NCI-H1105 treated with DMSO at 0.1 percent for 48 hours (cell line): ENCODE measurements at places on chromosomes 5 and 9.
A peak's percentile ranks its signal among the peaks of the same experiment; 100 is the strongest.

- no peak for DNase-seq
These were observed 562.9 kb upstream of the FTMT start for GRCh38 chr5:121288781-121289180.

GRCh38 chr9:33349743-33350142 is 52.6 kb downstream of the AQP7 start:
- DNase-seq = no peak

- DNase-seq = no peak
These were observed 12.1 kb upstream of the LAMC3 start for GRCh38 chr9:130996676-130997394.

DNA sequence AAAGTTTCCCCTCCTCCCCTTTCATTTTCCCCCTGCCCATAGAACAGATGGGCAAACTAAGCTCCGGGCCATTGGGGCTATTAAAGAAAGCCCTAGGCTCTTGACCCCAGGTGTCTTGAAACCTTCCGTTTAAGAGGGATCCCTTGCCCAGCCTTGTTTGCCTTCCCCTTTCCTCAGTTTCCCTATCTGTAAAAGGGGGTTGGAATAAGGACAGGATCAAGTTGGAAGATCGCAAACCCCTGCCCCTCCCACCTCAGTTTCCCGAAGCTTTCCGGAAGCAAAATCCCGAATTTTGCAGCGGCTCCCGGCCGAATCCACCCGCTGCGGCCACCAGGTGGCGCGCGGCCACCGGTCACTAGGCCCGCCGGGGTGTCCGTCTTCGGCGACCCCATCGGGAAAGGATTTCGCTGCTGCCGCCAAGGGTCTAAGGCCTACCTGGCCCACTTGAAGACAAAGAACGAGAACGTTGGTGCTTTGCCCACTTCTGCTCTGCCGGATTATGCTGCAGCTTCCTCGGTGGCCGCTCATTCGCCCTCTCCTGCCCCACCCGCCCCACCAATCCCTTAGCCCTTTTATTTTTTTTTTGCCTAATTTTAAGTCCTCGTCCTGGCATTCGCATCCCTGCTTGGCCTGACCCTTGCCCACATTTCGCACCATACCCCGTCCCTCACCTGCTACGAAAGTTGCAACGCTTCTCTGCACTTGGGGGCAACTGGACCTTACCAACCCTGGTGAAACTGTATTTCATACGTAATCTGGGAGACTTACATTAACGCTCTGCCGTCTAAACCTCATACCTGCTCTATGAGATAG is 962 bp upstream of the NR6A1 start:
- DNase-seq = peak; percentile 60

GRCh38 chr9:76365028-76365427 is 29.2 kb downstream of the RFK start:
- DNase-seq = no peak

DNA sequence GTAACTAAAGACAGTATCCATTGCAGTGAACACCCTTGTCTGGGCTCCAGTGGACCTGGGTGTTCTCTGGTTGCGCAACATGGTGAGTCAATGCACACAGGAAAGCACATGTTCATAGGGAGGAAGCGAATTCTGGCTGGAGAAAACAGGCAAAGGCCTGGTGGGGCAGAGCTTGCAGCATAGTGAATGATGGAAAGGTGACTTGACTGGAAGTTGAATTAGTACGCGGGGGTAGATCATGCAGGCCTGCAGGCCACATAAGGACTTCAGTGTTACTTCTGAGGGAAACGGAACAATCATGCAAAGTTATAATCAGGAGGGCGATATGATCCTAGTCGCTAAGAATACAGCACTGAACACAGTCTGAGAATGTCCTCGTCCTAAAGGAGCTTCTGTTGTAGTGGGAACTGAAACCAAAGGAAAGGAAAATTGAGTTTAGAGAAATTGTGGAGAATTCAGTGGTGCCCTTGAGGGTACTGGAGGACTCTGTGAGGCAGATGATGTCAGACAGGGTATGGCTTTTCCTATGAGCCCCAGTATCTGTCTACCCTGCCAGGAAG is 71.9 kb upstream of the RANBP3L start:
- no peak for DNase-seq

DNA sequence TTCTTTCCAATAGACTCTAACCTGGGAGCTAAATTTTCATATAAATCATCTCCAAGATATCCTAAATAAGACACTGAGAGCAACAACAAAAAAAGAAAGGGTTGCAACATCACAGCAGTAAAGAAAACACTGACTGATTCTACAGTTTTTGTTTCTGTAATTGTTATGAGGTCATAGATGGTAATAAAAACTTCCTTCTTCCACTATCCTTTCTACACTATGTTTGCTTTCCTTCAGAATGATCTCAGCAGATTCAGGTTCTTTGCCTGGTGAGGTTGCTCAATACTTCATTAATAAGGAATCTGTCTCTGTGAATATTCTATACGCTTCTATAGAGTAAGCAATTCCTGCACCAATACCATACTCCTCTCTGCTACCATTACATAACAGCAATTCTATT is 835.6 kb upstream of the GRAMD2B start:
- DNase-seq = no peak

DNA sequence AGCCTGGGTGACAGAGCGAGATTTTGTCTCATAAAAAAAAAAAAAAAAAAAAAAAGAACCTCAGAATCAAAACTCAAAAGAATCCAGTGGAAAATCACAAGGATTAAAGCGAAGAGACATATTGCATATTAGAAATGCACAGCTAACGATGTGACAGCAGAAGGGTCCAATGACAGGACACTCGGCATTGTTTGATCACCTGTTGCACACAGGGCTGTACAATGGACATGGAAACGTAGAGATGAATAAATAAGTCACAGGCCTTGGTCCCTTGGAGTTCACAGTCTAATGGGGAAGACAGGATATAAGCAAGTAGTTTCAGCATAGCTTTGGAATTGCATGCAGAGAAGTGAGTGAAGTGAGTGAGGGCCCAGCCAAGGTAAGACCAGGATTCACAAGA is 25.9 kb upstream of the PIK3R1 start:
- DNase-seq = no peak

- DNase-seq = no peak
These were observed 91.5 kb downstream of the ADAMTS2 start for GRCh38 chr5:179253730-179254129.

DNA sequence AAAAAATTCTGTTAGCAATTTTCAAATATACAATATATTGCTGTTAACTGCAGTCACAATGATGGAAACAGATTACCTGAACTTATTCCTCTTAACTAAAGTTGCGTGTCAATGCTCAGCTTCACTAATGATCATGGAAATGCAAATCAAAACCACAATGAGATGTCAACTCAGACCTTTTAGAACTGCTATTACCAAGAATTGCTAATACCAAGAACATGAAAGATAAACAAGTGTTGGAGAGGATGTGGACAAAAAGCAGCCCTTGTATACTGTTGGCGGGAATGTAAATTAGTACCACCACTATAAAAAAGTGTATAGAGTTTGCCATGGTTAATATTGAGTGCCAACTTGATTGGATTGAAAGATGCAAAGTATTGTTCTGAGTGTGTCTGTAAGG is 1409.7 kb upstream of the CDH18 start:
- DNase-seq = no peak

DNA sequence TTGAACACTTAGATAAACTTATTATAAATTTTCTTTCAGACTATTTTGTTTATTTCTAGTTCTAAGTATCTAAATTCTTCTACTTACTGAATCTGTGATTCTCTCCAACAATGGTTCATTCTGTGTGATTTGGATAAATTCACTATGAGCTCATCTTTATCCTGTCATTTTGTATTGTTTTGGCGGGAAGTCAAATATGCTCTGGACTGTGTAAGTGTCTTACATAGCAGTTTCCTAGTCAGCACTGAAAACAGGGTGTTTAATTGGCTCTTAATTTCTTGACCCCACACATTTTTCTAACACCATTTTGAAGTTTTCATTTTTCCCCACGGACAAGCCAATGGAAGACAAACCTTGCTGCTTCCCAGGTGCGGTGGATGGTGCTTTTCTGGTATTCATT is 207.0 kb upstream of the ACO1 start:
- DNase-seq = no peak

GRCh38 chr5:149604321-149604720 is 23.0 kb downstream of the ARHGEF37 start:
- no peak for DNase-seq

DNA sequence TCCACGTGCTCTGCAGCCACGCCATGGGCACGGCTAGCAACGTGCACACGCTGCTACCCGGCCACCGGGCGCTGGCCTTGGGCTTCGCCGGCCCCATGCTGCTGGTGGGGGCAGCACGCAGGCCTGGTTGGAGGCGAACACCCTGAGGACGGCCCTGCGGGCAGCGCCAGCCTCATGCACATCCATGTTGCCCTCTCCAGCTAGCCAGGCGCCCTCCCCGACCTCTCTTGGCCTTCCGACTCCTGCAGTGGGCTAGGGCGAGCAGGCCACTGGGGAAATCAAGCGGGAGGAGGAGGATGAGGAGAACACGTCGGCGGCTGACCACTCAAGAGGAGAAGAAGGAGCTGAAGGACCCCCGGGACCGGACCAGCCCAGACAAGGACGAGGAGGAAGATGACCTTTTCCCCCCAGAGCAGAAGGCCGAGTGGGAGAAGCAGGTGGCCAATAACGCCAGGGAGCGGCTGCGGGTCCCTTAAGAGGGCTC is 73.3 kb downstream of the INSL6 start:
- no peak for DNase-seq

DNA sequence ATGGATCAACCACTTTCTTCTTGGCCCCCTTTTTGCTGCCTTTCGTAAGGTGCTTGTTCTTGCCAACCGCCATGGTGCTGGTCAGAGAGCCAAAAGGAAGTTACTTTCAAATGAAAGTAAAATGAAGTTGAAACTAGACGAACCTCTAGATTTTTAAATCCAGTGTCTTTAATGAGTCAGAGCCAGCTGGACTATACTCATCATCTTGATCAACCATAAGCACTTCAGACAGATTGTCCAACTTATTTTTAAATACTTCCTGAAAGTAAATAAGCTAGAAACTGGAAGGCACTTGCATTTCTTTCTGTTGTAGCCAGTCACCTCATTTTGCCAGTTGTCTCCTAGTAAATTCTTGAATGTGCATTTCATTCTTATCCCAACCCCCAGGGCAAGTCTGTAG is 48.9 kb downstream of the JMY start:
- DNase-seq = no peak

GRCh38 chr5:132747616-132748440 is 602 bp downstream of the CCNI2 start:
- no peak for DNase-seq

DNA sequence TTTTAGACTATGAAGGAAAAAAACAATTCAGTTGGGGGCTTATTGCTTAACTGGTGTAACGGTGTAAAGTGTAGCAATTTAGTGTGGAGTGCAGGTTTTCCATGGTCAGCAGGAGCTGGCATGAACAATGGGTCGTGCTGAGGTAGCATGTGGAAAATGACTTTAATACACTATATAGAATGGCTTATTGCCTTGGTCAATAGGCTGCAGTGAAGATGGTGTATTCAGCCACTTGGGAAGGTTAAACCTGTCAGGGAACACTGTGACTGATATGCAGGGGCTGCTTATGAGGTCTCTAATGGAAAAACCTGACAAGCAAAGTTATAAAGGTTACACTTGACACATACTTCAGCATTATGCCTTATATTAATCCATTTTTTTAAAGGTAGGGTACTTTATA is 764.7 kb upstream of the ARRDC3 start:
- no peak for DNase-seq

- no peak for DNase-seq
These were observed at the start of gene PRSS3 for GRCh38 chr9:33795281-33795680. TSS of gene PRSS3 (plus strand) at chr9:33795561. CDS start at chr9:33795574, 13 bp downstream.

DNA sequence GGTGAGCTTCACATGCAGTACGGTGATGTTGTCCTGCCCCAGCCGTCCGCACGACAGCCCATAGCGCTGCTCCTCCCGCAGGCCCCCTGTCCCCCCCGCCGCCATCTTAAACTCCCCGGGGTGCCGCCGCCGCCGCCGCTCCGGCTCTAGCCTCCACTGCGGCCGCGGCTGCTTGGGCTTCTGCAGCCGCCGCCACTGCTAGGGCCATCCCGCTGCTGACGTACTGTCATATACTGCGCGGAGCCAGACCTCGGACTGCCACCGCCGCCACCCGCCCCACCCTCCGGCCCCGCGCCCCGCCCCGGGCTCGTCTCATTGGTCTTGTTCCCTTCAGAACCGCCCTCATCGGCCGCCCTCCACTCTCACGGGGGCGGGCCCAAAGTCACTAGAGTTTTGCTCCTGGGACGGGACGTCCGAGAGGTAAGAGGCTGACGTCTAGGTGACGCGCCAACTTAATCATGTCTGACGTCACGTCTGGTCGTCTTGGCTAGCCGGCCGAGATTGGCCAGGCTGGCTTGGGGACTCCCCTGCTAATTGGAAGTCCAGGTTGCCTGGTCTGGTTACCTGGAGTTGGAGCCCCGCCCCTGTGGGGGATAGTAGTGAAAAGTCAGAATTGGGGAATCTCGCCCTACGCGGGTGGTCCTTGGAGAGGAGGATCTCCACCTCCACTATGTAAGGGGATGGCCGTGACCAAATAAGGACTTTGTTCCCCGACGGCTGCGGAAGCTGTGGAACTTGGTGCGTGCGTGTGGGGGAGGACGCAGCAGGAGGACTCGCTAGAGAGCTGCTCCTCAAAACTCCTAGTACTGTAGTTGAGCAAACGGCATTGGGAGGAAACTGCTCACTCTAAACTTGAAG is at the start of gene ELL2:
Gene ELL2, minus strand, starts transcription at position 235 of the 858 bp plus-strand sequence. Its CDS starts 130 bp downstream, at position 105.
- DNase-seq = peak; percentile 31

DNA sequence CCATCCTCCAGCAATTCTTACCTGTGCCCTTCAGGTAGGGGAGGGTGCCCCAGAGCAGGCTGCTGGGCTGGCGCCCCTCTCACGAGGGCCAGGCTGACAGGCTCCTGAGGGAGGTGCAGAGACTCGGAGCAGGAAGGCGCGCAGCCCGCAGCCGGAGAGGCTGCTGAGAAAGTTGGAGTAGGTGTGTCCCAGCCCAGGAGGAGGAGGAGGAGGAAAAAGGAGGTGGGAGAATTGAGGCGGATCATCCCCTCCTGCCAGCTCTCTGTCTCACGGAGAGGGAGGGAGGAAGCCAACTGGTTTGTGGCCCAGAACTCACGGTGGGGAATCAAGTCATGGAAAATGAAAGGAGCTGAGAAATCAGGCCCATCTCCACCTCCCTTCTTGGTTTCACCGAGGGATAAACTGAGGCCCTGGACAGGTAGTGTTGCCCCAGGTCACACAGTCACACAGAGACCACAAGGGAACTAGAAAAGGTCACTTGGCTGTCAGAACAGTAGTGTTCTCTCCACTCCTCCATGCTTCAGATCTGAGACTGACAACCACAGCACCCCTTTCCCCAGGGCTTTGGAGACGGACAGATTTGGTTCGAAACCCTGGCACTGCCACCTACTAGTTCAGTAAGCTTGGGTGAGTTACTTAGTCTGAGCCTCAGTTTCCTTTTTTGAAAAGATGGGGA is at the start of gene FAT2:
Gene FAT2, minus strand, starts transcription at position 188 of the 676 bp plus-strand sequence. CDS start 22,400 bp downstream, outside the sequence.
- no peak for DNase-seq

GRCh38 chr9:72305102-72305546 is 59.9 kb downstream of the ZFAND5 start:
- no peak for DNase-seq

GRCh38 chr5:105903069-105903468 is 1767.7 kb downstream of the EFNA5 start:
- DNase-seq = no peak

DNA sequence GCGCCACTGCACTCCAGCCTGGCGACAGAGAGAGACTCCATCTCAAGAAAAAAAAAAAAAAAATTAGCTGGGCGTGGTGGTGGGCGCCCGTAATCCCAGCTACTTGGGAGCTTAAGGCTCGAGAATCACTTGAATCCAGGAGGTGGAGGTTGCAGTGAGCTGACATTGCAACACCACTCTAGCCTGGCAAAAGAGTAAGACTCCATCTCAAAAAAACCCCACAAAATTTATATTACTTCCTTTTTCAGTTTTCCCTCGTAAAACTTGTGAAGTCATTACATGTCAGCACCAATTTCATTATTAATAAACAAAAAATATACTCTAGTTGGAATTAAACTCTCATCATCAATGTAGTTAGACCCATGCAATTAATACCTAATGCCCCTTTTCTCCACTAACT is 43.9 kb downstream of the SHLD3 start:
- DNase-seq = no peak
